Astrocyte of the cerebellum (primary cell): ENCODE measurements at places on chromosomes 11 and 22.

- DNase-seq: no peak
Measured at GRCh38 chr11:122691549-122692150, 36.1 kb downstream of the UBASH3B start.

GRCh38 chr11:34074391-34074790 lies 22.9 kb downstream of the CAPRIN1 start:
- no peak for DNase-seq

DNA sequence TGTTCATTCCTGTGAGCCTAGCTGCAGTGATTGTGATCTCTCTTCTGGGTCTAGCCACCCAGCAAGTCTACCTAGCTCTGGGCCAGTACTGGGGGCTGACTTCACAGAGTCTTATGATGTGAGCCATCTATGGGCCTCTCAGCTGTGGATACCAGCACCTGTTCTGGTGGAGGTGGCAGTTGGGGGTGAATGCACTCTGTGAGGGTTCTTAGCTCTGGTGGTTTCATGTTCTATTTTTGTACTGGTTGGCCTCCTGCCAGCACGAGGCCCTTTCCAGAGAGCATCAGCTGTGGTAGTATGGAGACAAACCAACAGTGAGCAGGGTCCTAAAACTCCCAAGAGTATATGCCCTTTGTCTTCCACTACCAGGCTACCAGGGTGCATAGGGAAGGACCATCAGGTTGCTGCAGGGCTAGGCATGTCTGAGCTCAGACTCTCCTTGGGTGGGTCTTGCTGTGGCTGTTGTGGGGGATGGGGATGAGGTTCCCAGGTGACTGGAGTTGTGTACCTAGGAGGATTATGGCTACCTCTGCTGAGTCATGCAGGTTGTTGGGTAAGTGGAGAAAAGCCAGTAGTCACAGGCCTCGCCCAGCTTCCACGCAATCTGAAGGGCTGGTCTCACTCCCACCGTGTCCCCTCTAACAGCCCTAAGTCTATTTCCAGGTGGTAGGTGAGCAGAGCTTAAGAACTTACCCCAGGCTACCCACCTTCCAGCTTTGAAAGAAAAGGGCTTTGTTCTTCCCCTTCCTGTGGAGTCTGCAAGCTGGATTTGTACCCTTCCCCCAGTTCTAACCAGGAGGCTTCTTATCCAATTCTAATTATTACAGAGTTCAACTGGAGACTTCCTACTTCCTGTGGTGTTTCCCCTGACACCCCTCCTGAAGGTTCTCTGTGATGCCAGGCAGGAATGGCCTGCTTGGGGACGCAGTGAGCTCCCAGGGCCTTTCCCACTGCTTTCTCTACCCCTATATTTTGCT lies 250.7 kb downstream of the LUZP2 start:
- DNase-seq: no peak

DNA sequence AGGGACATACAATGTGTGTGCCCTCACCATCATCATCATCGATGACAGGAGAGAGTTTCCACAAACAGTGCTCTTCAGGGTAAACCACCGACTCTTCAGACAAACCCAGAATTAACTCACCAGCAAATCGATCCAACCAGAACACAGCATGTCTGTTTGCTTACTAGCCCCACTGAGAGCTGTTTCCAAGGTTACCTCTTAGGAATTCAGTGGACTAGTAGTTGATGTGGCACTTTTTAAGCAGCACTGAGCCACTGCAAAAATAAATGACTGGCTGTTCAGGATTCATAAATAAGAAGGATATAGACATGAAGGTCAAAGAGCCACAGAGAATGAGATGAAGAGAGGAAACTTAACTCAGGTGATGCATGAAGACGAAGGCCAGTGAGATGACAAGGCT lies 83.1 kb downstream of the PARVA start:
- no peak for DNase-seq

DNA sequence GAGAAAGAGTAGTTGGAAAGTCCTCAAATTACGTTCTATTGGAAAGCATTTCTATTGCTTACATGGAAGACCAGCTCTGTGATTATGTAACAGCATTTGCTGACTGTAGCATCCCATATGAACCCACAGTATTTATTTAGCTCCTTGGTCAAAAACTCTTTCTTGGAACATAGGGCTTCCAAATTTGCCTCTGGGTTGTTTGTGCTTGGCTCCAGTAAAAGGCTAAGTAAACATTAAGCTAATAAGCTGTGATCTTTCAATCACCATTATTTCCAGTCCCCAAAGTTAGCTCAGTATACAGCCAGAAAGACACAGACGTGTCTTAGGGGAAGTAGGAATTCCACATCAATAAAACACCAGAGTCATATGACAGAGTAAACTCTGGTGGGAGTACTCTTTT lies 668.8 kb downstream of the DLG2 start:
- DNase-seq: no peak

- DNase-seq: no peak
Measured at GRCh38 chr11:13045734-13046133, 36.6 kb downstream of the RASSF10 start.

DNA sequence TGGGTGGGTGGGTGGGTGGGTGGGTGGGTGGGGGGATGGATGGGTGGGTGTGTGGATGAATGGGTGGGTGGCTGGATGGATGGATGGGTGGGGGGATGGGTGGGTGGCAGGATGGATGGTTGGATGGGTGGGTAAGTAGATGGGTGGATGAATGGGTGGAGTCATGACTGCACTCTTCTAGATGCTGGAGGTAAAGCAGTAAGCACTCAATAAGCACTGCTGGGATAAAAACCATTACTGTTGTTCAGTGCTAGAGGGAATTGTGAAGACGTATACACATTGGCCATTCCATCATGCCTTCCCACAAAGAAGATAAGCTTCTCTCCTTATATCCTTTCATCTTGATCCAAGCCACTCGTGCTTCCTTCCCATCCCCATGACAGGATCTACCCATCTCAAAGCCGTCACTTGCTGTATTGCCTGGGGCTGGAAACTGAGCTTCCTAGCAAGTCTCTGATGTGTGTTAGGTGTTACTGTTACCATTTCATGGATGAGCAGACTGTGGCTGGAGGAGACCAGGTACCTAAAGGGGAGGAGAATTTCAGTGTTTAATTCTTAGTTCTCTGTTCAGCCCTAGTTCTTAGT lies 74.8 kb downstream of the MICAL2 start:
- no peak for DNase-seq

DNA sequence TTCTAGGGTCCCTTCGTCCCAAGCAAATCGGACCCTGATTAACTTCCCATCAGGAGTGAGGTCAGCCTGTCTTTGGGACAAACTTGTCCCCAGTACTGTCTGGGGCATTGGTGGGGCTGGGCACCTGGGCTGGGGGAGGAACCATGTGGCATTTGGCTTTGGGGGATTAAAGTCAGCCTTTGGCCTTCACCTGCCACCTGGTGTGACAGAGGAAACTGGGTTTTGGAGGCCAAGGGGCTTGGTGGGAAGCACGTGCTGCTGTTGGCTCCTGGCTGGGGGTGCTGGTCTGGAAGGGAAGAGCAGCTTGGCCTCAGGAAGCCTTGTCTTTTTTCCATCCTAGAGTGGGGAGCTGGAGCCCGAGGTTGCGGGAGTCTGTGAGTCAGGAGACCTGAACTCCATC lies 78.4 kb upstream of the NECTIN1 start:
- DNase-seq: no peak

GRCh38 chr11:37841016-37841415 lies 1243.0 kb upstream of the RAG2 start:
- peak; percentile 24 for DNase-seq

DNA sequence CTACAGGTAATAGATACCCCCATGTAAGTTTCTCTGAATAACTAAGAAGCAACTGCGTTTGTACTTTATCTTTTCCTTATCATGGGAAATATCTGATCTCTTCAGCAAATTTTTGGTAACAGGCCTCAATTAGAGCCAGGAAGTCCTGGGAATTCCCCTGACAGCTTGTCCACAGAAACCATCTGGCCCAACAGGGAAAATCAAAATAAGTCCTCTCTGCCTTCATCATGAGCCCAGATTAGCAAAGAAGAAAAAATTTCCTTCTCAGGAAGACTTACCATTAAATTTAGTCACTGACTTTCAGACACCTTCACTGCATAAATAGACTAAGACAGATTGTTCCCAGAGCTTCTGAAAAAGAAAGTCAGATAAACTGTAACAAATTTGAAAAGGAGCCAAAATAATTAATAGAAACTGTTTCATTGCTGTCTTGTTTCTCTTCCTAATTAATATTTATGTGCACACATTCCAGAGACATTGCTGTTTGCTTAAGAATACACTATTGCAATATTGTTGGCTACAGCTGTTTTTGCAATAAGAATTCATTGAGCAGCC lies 278.1 kb upstream of the FAT3 start:
- DNase-seq: no peak

DNA sequence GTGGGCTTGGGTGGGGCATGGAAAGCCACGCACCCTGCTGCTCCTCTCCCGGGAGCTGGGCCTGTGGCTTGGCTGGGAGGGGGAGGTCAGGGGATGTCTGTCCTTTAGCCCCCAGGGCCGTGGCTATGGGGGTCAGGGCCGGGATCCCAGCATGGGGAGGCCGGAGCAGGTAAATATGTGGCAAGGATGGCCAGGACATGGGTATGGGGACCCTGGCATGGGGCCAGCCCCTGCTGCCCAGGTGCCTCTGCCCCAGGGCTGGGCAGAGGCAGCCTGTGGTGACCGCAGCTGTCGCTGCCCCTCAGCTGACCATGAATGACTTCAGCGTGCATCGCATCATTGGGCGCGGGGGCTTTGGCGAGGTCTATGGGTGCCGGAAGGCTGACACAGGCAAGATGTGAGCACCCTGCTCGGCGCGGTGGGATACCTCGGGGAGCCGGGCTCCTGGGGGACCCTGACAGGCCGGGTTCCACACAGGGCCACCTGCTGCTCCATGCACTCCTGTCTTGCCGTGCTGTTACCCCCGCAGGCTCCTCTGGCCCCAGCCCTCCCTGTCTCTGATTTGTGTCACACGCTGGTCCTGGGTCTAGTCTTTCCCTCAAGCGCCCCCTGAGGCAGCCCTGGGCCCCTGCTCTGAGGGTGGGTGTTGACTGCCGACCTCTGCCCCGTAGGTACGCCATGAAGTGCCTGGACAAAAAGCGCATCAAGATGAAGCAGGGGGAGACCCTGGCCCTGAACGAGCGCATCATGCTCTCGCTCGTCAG lies 8.1 kb upstream of the ANKRD13D start:
- no peak for DNase-seq

- DNase-seq: no peak
Measured at GRCh38 chr11:97525273-97525672, 1135.5 kb downstream of the JRKL start.

DNA sequence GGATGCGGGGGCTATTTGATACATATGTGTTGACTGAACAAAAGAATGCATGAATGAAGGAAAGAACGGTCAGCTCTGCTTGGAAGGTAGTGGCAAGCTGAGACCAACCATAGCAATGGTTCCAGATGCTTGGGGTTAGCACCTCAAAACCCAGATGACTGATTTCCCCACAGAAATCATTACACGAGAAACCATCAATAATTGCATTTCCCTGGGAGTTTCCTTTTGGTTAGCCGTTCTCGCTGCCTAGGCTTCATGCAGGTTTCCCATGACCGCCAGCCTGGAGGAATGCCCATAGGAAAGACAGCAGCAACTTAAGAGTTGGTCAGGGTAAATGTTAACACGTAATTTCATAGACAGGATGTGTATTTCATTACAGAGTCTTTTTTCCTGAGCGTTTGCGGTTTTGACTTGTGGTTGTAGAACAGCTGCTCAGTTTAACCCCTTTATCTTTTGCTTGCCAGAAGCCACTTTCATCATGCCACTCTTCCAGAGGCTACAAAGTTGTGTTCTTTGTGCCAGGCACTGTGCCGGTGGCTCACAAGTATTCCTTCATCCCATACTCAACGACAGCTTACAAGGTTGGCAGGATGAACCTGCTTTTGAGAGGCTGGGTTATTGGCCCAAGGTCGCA lies 2.8 kb downstream of the IL17RA start:
- DNase-seq: peak; percentile 90

- DNase-seq: no peak
Measured at GRCh38 chr22:41280065-41280464, 5.9 kb downstream of the RANGAP1 start.

DNA sequence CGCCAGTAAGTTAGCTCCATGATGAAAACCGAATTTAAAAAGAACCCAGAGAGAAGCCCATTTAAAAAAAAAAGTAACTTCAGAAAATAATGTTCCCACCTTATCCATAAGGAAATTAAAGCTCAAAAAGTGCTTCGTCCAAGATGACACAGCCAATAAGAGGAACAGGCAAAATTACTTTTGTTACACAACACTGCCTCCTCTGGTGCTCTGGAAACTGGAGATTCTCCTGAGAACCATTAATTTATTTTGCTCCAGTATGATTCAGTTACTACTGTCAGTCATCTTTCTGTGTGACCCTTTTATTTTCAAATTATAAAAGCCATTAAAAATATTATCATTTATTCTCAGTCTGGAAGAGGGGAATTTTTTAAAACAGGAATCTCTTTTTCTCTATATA lies 2.0 kb downstream of the IFT27 start:
- DNase-seq: no peak

DNA sequence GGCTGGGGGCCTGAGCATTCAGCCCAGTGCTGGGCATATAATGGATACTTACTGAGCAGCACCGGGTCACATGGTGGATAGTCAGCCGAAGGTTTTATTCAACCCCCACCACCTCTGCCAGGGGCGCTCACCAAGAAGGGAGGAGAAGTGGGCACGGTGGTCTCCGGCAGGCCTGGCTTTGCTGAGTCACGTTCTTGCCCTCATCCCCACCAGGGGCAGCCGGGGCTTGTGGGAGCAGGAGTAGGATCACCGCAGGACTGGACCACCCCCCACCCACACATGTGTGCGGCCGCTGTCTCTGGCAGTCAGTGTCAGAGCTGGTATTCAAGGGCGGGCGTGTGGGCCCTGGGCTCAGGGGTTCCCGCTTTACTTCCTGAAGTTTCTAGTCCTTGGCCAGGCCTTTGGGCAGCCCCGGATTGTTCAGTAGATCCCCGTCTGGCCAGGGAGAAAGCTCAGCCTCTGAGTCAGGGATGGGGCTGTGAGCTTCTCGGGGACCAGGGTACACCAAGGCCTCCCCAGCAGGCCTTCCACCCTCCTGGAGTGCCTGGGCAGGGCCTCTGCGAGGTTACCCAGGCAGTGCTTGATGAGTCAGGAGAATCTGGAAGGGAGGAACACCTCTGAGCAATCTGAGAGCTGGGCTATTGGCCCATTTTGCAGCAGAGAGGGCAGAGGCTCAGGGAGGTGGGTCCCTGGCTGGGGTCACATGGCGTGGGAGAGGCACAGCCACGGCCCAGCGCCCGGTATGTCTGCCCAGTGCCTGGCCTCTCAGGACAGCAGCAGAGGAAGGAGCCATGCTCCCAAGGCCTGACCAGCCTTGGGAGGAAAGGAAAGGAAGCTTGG lies 60.6 kb downstream of the RTL6 start:
- no peak for DNase-seq

- DNase-seq: no peak
Measured at GRCh38 chr22:40626851-40627250, 9.7 kb downstream of the MRTFA start.

GRCh38 chr11:3130269-3131071 lies 34.6 kb downstream of the OSBPL5 start:
- no peak for DNase-seq
